ENCODE measurements at places on chromosomes 12 and 14.
A peak's percentile ranks its signal among the peaks of the same experiment; 100 is the strongest.

DNA sequence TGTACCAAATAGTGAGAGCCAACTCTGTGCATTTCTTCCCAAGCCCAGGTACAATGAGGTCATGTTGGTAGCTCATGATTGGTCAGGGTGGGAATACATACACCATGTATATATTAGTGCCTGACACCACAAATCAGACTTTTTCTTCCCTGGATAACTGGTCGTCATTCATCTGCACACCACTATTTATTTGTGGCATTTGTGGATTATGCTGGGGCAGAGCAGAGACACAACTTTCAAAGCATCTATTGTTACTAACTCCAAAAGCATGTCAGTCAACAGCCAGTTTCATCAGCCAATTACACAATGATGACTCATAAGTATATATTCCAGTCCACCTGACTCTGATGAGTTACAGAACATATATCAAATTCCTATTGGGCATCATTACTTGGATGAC is 181.7 kb downstream of the ADAMTS20 start:
- DNase-seq: peak; percentile 89

GRCh38 chr14:35068238-35069012 is 22.4 kb downstream of the FAM177A1 start:
- no peak for DNase-seq

DNA sequence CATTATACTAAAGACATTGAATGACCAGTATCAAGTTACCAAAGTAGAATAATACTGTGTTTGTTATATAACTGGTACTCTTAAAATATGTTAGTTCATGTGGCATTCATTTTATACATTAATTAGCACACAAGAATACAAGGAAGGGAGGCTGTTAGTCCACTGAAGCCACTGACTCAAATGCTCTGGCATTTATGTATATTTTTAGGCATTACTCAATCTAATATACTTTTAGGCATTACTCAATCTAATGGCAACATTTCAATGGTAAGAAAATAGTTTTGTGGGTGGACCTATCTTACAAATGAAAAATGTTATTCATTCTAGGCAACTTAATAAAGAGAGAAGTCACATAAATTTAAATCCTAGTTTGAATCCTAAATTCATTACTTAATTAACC is 874.4 kb upstream of the USP15 start:
- no peak for DNase-seq

DNA sequence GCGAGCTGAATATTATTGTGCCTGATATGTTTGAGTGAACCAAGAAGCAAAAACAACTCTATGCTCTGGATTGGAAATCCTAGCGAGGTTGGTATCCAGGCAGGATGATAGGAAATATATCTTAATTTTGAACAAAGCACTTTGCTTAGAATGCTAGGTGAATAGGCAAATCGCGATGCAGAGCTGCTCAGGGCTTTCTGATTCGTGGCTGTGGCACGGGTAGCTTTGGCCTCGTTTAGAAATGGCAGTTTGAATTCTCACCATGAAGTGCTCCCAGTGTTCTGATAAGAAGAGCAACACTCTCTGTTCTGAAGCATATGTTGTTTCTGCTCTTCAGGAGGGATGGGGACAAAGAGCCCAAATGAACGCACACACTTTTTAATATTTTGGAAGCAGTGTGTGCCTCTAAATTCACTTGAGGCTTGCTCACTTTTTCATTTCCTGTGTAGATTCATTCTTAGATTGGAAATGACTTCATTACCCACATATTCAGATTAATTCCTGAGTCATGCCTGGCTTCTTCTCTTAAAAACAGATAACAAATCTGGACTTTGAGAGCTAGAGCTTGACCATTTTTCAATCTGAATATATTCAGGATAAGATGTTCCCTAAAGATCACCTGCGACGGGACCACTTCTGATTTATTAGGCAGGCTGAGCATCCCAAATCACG is 200.9 kb downstream of the RPAP3 start:
- peak; percentile 37 for DNase-seq
